ENCODE measurements at places on chromosomes 12 and 14. TPM values are rescaled to one million over a fixed set of nuclear protein-coding genes. Genes with fewer than 3 reads are reported as not detected.

Gene SLC5A8
- not detected for total RNA-seq

Gene DAO
- total RNA-seq = not detected

Gene EMP1
- total RNA-seq = 193 TPM

Gene SLCO1B1
- not detected for total RNA-seq

Gene MYF6
- total RNA-seq = not detected

Gene B4GALNT1
- 3.3 TPM for total RNA-seq

Gene ZC2HC1C
- 3.0 TPM for total RNA-seq

Gene APOLD1
- 35.9 TPM for total RNA-seq

Gene PIK3C2G
- 1.4 TPM for total RNA-seq

Gene CLEC4D
- not detected for total RNA-seq

Gene TAS2R14
- total RNA-seq = 8.0 TPM

Gene SNW1
- 76.1 TPM for total RNA-seq

Gene FSCB
- 0.49 TPM for total RNA-seq

Gene ANO2
- 4.2 TPM for total RNA-seq

Gene MUCL1
- not detected for total RNA-seq

All from ureter (tissue), 1 donor.